Fibroblast of mammary gland (primary cell): ENCODE measurements at places on chromosomes 4 and X.
A peak's percentile ranks its signal among the peaks of the same experiment; 100 is the strongest.

DNA sequence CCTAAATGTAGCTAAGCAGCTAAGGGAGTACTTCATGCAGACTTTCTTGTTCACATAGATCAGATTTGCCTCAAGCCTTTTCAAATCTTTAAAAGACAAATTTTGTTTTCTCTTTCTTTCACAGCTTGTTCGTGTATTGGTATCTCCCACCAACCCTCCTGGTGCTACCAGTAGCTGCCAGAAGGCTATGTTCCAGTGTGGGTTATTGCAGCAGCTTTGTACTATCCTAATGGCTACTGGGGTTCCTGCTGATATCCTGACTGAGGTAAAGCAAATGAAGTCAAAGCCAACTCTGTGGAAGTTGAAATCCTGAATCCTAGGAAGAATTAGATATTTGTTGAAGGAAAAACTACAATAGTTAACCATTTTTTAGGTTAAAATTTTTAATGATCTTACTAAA is 62.6 kb downstream of the USO1 start:
- DNase-seq = no peak

DNA sequence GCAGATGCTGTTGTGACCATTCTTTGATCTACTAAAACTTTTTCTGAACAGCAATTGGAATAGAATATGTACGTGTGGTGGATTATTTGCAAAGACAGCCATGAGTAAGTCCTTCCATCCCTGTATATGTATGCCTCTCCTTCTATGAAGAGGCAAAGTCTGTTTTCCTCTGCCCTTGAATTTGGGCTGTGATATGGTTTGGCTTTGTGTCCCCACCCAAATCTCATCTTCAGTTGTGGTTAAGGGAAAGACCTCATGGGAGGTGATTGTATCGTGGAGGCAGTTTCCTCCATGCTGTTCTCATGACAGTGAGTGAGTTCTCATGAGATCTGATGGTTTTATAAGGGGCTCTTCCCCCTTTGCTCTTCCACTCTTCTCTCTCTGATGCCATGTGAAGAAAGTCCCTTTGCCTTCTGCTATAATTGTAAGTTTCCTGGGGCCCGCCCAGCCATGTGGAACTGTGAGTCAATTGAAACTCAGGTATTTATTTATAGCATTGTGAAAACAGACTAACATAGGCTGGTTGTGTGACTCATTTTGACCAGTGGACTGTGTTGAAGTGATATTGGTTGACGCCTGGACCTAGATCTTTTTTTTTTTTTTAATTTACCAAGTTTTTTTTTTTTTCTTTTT is 108.3 kb upstream of the CAMK2D start:
- peak; percentile 61 for DNase-seq

- DNase-seq = no peak
Measured at GRCh38 chr4:182261651-182262223, 18.5 kb downstream of the TENM3 start.

GRCh38 chrX:12986164-12986779 is 11.4 kb downstream of the TMSB4X start:
- no peak for DNase-seq

DNA sequence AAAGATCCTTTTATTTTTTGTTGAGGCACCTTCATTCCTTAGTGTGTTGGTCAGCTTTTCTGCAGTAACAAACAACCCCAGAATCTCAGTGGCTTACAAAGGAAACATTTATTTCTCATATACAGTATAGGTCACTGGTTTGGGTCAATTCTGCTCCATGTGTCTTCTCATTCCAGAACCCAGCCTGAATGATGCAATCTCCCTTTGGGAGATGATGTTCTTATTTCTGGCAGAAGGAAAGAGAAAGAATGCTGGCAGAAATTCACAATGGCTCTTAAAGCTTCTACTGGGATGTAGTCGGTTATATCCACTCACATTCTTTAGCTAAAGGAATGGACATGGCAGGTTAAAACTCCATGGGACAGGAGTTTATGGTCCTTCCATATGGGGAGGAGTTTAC is 42.3 kb downstream of the IDS start:
- peak; percentile 83 for DNase-seq

DNA sequence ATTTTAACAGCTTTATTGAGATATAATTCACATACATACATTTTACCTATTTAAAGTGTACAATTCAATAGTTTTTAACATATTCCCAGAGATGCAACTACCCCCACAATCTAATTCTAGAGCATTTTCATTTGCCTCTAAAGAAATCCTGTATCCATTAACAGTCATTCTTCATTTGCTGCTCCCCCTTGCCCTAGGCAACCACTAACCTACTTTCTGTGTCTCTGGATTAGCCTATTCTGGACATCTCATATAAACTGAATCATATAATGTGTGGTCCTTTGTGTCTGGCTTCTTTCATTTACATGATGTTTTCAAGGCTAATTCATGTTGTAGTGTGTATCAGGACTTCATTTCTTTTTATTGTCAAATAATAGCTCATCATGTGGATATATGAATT is 105.1 kb upstream of the GRPR start:
- no peak for DNase-seq

GRCh38 chrX:84735025-84735424 is 232.8 kb upstream of the HDX start:
- no peak for DNase-seq

DNA sequence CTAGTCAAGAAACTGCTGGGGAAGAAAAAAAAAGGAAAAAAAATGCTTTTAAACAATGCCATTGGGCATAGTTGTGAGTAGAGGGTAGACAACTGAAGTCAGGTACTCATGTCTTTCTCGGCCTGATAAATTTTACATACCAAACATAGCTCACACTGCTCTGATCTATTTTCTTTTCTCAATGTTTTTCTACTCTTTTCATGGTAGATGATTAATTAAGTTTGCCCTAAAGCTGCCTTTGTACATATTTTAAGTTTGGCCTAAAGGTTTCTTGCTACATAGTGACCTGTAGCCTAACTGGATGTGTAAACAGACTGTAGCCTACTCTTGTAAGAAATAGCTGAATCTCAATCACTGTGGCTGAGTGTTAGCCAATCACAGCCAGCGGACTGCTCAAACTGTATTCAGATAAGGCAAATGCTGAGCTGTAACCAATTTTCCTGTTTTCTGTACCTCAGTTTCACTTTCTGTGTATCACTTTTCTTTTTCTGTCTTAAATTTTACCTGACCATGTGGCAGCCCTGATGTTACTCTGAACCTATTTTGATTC is 121.0 kb downstream of the PCDH10 start:
- DNase-seq = no peak

DNA sequence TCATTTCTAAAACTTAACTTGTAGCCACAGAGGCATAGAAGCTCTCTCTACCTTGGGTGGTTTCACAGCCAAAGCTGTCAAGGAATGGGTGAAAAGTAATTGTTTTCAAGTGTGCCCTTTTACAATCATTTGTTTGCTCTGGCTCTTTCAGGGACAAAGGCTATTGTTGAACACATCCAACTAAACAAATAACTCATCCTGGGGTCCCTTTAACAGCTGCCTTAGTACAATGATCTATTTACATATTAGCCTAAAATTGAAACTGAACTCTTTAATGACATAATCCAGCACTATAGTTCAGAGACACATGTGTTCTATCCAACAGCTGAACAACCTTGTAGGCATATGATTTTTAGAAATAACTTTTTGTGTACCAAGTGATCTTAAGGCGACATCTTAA is 3.7 kb downstream of the HHIP start:
- no peak for DNase-seq

GRCh38 chr4:94954251-94954650 is 196.5 kb downstream of the BMPR1B start:
- no peak for DNase-seq

- peak; percentile 32 for DNase-seq
Measured at GRCh38 chr4:146577111-146577510, 55.4 kb upstream of the SLC10A7 start.

- DNase-seq = no peak
Measured at GRCh38 chr4:172813359-172813923, 355.2 kb upstream of the GALNT7 start.

DNA sequence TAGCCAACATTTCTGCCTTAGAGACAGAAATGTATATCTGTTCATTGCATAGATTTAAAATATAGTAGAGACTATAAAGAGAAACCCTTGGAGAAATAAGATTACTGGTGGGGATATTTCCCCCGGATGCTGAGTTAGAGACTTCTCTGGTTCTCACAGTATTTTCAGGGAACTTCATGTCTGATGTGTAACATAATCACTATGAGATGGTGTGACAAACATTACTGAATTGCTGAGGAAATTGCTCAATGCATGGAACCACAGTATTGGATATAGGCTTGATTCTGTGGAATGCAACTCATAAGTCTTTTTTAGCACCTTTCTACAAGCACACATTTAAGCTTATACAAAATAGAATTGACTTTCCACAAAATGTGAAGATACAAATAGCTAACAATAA is 152.7 kb downstream of the SOWAHB start:
- DNase-seq = peak; percentile 51

- DNase-seq = no peak
Measured at GRCh38 chr4:86026720-86027119, 333.1 kb downstream of the MAPK10 start.

GRCh38 chrX:154046940-154047610 is 27.4 kb upstream of the IRAK1 start:
- no peak for DNase-seq

- DNase-seq = peak; percentile 69
Measured at GRCh38 chr4:48899950-48900349, 6.6 kb downstream of the OCIAD2 start.

DNA sequence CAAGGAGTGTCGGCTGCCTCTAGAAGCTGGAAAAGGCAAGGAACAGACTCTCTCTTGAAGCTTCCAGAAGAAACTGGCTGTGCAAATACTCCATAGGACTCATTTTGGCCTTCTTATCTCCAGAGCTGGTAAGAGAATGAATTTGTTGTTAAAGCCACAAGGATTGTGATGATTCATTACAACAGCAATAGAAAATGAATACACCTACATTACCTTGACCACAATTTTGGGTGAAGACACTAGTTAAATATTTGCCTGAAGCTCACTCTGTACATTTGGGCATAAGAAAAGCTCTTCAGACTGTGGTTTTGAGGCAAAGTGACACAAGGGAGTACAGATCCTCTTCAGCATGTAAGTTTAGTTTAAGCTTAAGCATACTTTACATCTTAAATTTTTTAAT is 134.5 kb upstream of the TLL1 start:
- no peak for DNase-seq

DNA sequence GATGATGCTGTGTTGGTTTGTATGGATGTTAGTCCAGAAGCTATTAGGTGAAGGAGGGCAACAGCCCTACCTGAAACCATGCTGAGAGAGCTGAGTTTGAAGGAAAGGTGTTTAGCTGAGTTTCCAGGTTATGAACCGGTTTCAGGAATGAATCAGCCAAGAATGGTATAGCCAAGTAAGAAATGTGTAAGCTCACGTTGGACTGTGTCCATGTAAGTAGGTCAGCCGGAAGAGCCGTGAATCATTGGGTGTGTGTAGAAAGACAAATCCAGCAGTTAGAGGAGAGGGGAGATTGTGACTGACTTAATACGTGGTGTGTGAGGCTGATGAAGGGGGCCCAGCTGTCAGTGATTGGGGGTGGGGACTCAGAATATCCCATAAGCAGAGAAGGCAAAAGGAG is 77.2 kb upstream of the SPIN4 start:
- DNase-seq = peak; percentile 1

- DNase-seq = no peak
Measured at GRCh38 chr4:1706358-1706757, 5.8 kb downstream of the SLBP start.

GRCh38 chrX:26914232-26914631 is 548.9 kb downstream of the PPP4R3C start:
- DNase-seq = no peak

GRCh38 chrX:48715876-48716502 is 19.5 kb downstream of the SUV39H1 start:
- peak; percentile 45 for DNase-seq

- no peak for DNase-seq
Measured at GRCh38 chr4:3813151-3814052, 47.2 kb downstream of the ADRA2C start.

DNA sequence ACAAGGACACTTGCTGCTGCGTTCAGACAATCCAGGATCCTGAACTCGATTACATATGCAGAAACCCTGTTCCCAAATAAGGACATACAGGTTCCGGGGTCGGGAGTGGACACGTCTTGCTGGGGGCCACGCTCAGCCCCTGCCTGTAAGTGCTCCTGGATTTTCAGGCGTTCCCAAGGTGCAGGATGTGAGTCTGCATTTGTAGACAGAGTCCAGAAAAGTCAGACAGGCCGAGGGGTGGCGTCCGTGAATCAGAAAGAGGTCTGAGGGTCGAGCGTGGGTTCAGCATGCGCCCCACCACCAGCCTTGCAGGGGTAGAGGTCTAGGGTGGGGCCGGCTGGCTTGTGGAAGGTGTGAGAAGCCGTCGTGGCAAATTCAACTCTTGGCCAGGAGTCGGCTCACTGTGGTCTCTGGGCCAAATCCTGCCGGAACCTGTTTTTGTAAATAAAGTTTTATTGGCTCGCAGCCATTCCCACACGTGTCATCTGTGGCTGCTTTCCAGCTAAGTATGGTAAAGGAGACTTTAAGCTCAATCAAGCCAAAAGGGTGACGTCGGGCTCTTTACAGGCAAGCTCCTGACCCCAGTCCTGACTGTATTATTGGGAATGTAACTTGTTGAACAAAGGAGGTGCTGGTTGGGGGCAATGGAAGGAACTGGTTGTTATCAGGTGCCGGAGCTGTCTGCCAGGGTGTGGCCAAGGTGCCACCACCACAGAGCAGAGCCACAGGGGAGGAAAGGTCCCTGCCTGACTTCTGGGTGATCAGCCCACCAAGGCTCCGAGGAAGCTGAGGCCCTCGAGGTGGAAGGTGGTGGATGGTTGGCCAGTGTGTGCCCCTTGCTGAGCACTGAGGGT is 7.4 kb downstream of the DOK7 start:
- peak; percentile 22 for DNase-seq

DNA sequence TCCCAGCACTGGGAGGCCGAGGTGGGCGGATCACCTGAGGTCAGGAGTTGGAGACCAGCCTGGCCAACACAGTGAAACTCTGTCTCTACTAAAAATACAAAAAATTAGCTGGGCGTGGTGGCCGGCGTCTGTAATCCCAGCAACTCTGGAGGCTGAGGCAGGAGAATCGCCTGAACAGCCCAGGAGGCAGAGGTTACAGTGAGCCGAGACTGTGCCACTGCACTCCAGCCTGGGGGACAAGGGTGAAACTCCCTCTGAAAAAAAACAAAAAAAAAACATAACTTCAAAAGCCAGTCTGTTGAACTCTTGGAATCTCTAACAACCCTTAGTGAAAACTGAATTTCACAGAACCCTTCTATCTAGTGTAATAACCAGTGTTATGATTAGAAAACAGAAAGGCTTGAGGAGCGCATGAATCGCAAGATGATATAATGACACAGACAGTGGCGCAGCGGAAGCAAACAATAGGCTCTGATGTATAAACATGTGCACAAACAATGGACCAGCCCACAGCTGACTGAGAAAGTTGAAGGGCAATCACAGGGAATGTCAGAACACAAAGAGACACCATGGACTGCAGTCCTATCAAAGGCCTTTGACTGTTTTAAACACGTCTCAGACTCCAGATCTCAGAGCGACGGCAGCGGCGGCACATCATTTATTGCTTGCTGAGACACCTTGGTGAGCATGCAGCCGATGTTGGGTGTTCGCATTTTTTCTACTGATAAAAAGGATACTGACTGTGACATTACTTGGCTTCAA is 81.6 kb downstream of the NSUN7 start:
- no peak for DNase-seq
